Nephron progenitor cell (in vitro differentiated cells): ENCODE measurements at places on chromosomes 7 and 10.

DNA sequence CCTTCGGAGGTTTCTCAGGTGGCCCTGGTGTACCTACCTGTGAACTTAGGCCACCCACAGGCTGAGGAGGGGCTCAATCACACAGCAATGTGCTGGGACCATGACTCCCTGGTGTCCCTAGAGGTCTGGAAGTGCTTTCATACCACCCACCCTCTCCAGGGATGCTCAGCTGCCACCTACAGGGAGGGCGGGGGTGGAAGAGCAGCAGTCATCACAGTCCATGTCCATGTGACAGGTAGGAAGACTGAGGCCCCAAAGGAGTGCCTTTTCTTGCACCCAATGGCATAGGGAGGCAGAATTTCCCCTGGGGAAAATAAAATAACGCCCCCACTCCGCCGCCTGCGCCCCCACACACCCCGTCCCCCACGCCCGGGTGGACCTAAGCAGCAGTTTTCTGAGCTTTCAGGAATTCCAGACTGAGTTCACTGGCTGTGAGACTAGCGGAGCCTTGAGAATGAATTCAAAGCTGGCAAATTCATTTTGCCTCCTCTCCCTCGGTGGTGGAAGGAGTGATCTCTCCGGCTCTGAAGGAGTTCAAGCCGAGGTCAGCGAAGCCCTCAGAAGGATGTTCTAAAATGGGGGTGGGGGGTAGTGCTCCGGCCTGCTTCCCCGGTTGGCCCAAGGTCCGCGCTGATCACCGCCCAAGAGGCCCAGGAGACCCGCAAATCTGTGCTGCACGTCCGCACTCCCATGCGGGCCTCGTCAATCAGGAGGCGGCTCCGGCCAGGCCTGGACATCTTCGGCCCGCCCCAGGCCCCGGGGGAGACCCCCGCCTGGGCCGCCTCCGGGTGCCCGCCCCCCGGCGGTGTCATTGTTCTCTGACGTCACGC is 2.1 kb upstream of the ZMIZ1 start:
- DNase-seq, result no peak

DNA sequence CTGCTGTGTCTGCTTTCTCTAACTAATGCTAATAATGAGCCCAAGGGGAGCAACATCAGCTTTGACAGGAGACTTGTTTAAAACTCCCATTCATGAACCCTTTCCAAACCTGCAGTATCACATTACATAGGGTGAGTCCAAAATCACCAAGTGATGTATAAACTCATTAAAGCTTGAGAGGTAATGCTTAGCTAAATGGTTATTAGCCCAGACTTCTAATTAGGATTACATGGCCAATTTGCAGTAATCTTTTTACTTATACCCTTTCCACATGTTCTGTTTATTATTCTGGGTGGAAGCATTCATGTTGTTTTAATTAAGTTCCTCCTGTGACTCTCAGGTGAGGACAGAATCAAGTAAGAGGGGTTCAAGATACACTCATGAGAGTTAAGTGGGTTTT is 17.5 kb downstream of the ZNF138 start:
- no peak for DNase-seq

GRCh38 chr10:16949816-16950215 is 132.6 kb upstream of the RSU1 start:
- DNase-seq, result no peak

DNA sequence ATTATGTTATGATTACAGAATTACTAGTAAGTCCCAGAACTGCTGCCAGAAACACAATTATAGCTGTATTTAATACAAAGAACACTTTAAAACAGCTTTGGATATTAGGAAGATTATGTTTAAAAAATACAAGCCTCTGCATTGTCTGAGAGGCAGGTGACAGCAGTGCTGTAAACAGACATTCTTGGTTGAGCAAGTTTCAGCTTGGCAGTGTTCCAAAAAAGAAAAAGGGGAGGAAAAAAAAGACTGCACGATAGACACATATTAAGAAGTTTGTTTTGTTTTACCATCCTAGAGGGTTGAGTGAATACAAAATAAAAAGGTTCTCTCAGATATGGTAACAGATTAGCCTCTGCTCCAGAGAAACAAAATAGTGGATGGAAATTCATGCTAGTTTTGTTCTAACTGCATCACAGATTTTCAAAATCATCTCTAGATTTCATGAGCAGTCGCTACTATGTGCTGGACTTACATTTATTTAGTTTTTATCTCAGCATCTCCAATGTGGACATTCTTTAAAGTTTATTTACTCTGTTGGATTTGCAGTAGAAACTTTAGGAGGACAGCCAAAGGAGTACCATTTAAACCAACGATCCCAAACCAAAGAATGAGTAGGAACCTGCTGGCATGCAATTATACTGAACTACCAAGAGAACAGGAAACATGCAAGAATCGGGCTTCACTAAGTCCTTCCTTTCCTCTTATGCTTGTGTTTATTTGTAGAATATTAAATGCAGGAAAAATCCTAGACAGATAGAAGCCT is 9.0 kb downstream of the FAM204A start:
- DNase-seq, result no peak

DNA sequence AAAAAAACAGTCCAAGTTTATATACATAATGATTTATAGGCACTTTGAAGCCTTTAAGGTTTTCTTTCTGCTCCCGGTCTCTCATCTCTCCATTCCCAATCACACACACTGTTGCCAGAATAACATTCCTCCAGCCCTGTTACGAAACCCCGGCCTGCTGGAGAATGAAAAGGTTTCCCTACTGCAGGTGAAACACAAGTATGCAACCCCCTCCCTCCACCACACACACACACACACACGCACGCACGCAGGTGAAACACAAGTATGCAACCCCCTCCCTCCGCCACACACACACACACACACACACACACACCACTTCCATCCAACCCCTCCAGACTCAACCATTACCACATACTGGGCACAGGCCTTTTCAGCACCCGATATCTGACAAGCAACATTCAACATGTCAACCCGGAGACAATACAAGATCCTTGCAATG is 87.5 kb downstream of the PARD3 start:
- DNase-seq, result no peak

DNA sequence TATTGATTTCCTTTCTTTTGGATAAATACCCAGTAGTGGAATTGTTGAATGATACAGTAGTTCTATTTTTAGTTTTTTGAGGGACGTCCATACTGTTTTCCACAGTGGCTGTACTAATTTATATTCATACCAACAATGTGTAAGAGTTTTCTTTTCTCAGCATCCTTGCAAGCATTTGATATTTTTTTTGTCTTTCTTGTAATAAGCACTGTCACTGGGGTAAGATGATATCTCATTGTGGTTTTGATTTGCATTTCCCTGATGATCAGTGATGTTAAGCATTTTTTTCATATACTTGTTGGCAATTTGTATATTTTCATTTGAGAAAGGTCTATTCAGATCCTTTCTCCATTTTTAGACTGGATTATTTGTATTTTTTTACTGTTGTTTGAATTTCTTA is 308.7 kb downstream of the PTEN start:
- DNase-seq, result no peak

GRCh38 chr7:84304407-84304806 is 109.8 kb upstream of the SEMA3A start:
- no peak for DNase-seq

GRCh38 chr7:158778471-158778870 is 50.8 kb downstream of the ESYT2 start:
- no peak for DNase-seq

DNA sequence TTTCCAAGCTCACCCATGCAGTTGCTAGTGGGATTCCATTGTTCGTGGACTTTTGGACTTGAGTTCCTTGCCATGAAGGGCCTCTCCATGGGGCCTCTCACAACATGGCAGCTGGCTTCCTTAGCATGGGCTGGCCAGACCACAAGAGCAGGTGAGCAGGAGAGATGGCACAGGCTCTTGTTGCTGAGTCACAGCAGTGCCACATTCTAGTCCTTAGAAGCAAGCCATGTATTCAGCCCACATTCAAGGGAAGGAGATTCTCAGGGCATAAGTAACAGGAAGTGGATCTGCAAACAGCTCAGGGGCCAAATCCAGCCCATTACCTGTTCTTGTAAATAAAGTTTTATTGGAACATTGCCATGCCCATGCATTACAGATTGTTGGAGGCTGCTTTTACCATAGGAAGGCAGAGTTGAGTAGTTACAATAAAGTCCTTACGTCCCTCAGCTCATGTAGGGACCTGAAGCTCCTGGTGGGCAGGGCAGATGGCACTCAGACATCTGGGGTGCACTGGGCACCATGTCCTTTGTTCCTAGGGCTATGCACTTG is 481.5 kb upstream of the FOXK1 start:
- DNase-seq, result no peak

DNA sequence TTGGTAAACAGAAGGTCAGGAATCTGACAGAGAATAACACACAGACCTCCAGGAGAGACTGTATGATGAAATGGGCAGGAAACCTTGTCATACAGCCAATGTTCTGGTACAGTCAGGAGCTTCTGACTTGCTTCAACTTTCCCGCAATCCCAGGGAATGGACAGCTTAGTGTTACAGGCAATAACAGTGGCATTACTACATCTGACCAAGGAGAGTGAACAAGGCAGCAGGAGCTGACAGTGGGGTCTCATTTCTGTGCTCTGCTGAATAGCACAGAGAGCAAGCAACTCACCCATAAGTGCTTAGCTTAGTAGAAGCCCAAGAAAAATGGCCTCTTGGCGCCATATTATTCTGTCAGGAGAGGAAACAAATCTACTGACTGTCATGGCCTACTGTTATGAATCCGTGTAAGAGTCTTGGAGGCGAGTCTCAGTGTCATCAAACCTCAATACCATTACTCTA is 186.2 kb upstream of the MTPN start:
- no peak for DNase-seq

DNA sequence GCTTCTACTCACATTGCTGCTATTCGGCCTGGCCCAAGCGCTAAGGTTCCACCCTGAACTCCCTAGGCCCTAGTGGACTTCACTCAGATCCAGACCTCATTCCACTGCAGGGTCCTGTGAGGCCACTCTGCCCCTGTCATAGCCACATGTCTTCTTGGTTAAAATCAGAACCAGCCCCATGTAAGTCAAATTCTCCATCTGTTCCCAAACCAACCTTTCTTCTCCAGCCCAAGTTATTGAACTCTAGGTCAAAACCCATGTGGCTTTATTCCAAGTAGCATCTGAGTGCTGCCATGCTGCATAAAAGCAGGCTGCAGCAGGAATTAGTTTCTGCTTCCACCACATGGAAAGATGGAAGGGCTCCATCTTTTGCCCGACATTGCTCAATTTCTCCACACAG is 281.2 kb downstream of the SNX13 start:
- no peak for DNase-seq

GRCh38 chr7:120395526-120396019 is 122.6 kb downstream of the KCND2 start:
- DNase-seq, result no peak

- no peak for DNase-seq
Observed at GRCh38 chr10:112280205-112280921, 2.8 kb upstream of the TECTB start.

DNA sequence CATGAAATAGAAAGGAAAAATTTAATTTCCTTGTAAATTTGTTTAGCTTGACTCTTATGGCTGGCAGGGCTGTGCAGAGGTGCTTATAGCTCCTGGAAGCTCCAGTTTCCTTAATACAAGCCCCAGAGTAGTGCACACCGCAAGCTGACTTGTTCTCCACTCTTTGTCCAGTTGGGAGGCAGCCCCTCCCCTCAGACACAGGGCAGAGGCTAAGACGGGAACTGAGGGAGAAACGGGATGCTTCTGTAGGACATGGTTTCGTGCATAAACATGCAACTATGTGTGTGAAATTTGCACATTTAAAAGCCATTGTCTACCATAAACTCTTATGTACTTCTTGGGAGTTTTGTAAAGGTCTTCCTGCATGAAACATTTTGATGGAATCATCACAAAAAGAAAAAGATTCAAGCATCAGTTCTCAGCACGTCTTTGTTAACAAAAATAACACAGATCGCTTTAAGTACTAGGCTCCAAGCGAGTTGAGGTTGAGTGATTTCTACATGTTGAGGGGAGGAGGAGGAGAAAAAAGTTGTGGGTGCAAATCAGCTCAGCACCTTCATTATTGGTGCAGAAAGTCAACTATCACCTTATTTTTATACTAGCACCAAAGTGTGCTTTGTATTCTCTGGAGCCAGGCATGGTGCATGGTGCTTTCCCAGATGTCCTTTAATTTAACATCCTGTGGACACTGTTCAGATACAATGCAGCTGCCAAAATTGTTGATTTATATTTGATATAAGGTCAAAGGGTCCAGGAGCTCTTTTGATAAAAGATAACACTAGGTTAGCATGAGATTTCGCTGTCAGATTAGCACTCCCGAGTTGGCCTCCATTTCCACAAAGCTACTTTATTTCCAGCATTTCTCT is 124.5 kb downstream of the CHN2 start:
- DNase-seq, result no peak

GRCh38 chr7:92557808-92558362 is 29.3 kb downstream of the RBM48 start:
- DNase-seq, result no peak

GRCh38 chr7:123198668-123199652 is 809 bp downstream of the SLC13A1 start:
- no peak for DNase-seq

GRCh38 chr7:150451097-150451793 is 815 bp downstream of the GIMAP8 start:
- peak; percentile 50 for DNase-seq

DNA sequence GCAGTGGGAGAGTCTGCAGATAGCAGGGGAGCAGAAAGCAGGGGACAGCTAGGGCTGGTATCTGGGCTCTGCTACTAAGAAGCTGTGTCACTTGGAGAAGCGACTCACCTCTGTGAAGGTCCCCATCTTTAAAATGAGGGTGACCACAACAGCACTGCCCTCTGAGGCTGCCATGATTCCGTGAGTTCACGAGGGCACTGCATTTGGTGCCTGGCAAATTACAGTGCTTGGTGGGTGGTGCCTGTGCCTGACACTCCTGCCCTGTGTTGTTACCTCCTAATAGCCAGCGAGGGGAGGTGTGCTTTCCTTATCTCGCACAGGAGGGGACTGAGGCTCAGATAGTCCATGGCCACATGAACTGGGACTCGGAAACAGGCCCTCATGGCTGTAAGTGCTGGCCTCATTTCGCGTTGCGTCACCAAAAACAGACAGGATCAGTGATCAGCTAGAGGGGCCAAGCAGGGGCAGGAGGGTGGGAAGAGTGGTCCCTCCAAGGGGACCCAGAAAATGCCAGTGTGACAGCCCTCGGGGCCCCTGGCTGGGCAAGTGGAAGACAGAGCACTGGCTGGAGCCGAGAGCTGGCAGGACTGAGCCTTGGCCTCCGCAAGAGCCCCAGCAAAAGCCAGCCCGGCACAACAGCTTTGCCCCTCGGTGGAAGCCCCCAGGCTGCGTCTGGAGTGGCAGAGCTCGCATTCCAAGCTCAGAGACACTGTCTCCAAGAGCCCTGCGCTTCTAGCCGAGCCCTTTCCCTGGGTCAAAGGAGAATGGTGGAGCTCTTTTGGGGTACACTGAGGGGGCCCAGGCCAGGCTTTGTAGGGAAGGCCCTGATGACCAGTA is 17.3 kb upstream of the BNIP3 start:
- DNase-seq, result no peak

GRCh38 chr10:51244748-51245490 is 170.6 kb downstream of the PRKG1 start:
- peak; percentile 5 for DNase-seq
